NCI-H1105 (cell line): ENCODE measurements at places on chromosomes 6 and 20.

DNA sequence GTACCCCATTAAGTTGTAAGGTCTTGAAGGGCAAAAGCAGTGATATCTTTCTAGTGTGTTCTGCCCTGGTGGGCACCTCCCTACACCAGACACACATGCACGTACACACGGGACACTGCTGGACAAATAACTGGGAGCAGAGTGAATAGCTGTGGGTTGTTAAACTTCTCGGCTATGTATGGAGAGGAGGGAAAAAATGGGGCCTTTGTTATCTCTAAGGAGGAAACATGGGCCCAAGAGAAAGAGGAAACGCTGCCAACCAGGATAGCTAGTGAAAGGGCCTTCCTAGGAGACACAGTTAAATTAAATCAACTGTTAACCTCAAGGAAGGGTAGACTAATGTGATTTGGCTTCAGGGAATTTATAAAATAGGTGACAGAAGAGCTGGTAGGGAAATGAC lies 169.7 kb downstream of the MYLK4 start:
- DNase-seq = no peak

DNA sequence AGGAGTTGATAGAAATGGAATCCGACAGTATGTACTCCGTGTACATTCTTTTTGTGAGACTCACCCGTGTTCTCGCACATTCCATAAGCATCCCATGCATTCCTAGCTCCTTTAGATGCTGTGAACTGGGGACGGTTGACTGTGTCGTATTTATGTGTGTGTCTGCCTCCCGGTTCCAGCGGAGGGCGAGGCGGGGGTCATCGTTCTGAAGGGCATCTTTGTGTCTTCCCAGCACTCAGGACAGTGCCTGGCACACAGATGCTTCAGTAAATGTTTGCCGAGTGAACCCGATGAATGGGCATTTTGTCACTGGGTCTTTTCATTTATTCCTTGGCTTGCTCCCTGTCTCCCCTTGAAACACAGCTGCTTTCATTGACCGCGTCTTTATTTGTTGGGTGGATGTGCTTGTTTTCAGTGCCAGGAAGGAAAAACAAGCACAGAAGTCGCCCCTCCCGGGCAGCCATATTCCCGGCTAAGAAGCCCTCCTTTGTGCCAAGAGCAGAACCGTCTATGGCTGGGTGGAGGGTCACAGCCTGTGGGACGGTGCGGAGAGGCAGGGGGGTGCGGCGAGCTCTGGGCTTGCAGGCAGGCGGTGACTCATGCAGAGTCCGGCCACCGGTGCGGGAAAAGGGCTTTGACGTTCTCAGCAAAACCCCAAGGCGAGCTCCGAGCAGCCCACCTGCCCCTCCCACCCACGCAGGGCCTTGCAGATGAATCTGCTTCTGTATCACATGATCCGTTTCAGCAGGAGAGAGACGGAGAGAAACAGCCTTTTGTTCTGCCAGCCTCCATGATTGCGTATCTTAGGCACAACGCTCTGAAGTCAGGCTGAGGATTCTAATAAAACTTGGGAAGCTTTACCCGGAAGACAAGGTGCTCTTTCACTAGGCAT lies 11.2 kb upstream of the PSMG4 start:
- no peak for DNase-seq

DNA sequence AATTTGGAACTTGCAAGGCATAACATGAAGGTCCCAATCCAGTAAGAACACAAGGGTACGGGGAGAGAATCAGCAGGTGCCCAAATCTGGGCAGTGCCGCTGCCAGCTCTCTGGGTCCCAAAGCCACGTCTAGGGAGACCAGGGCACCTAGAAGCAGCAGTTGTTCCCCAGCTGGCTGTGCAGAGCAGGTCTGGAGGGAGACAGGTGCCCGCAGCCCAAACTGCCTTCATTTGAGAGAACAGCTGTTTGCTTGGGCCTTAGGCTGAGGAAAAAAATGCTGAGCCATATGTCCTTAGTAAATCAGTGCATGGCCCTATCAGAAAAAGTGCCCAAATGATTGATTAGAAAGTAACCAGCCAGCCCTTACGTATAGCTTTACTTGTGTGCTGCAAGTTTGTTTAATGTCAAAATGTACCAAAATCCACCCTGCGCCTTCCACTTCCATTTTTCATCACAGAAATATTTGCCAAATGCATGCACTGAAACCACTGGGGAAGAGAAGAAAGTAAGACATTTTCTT lies 9.1 kb upstream of the PRELID3B start:
- DNase-seq = no peak

DNA sequence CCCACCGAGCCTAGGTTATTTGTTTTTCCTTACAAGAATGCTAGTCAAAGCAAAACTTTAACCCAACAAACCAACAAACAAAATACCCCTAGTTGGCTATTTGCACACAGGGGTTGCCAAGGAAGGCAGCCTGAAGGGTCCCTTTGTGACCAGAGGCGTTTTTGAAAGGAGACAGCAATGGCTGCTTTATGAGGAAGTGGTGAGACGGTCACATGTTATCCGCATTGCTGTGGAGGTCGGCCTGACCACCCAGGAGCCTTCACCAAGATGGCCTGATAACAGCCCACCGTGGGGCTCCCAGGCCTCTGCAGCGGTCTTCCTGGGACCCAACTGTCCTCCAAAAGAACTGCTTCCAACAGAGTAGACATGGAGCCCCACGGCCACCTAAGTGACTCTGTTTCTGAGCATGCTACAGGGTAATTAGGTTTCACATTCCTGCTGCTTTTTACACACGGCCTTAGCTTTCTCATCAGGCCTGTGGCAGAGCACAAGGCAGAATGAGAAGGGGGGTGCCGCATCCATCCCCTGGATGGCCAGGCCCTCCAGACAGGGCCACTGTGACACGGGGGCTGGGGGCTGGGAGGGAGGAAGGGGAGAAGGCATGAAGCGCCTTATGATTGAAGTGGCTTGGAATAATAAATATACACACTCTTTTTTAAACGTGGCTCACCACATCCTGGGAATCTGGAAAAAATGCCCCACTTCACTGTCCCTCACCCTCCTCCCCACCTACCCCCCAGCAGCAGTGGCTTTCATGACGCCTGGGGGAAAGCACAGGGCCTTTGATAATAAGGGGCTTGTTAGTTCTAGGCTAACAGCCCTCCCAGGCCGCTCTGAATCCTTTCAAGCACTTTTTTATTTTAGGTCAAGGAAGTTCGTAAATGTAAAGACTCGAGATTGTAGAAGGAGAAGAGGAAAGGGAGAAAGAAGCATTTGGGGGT lies 86.0 kb downstream of the CLIC5 start:
- DNase-seq = no peak

DNA sequence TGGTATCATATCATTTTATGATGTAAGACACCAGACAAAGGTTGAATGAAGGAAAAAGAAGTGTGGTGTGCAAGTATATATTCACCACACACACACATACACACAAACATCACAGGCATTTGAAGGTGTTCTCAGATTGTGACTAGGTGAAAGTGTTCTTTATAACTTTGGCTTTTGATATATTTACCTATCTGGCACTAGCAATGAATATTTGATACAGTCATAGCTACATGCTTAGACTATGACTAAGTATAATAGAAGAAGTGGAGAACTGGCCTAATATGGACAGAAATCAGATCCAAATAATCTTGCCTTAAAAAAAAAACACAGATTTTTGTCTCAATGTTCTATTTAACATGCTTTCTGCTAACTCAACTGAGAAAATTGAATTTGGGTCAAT lies 809.9 kb downstream of the KIF16B start:
- DNase-seq = no peak

GRCh38 chr6:14881398-14881797 lies 364.5 kb upstream of the JARID2 start:
- DNase-seq = no peak

GRCh38 chr6:24683297-24684296 lies 16.7 kb downstream of the ACOT13 start:
- DNase-seq = no peak

- no peak for DNase-seq
Measured at GRCh38 chr6:47485491-47486135, 8.0 kb downstream of the CD2AP start.

GRCh38 chr6:127966616-127967015 lies 65.8 kb upstream of the THEMIS start:
- DNase-seq = no peak

- no peak for DNase-seq
Measured at GRCh38 chr6:37882292-37882691, 62.8 kb downstream of the ZFAND3 start.

GRCh38 chr6:20197251-20197650 lies 15.0 kb downstream of the MBOAT1 start:
- DNase-seq = no peak

- no peak for DNase-seq
Measured at GRCh38 chr6:90890683-90891330, 303.9 kb upstream of the MAP3K7 start.

GRCh38 chr6:129481706-129482105 lies 228.3 kb downstream of the ARHGAP18 start:
- no peak for DNase-seq

DNA sequence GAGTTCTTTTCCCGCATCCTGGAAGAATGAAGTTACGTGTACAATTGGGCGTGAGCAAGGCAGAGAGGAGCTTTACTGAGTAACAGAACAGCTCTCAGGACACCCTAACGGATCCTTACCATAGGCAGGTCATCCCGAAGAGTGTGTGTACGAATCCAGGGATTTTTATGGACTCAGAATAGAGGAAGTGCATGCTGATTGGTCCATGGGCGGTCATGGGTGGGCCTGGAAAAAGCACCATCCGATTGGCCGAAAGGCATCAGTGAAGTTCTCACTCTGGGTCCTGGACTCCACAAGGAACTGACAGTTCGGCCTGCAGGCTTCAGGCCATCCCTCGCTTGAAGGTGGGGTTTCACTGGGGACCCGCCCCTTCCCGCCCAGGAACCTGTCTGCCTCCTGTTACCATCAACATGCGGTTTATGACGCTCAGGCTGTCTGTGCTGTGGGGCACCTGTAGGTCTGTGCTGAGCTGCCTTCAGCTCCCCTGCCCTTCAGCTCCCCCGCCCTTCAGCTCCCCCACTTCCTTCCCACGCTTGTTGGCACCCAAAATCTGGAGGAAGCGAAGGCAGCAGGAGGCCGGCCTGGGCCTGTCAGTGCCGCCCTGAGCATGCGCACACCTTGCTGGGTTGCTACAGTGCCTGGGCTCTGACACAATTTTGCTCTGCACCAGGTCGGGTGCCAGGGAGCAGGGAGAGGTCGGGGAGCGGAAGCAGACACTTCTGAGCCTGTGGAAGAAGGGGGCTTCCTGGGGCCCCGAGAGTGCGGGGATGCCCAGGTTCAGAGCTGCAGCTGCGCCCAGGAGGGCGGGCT lies 57.9 kb upstream of the MANEA start:
- DNase-seq = no peak

DNA sequence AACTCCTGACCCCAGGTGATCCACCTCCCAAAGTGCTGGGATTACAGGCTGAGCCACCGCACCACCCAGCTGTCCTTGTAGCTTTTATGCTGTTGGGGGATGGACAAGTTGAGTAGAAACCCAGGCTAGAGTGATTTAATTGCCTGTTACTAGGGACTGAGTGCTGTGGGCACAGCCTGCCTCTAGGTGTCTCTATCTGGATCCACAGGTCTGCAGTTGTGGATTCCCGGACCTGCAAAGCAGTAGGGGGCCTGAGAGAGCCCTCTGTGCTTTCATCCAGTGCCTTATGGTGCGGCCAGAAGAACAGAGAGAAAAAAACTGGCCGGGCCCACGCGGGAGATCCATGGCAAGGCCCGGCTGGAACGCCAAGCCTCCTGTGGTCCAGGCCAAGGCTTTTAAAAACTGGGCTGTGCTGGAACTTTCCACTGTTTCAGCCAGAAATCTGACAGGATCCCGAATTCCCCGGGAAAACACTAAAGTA lies 5.2 kb downstream of the SIRPA start:
- DNase-seq = peak; percentile 45

DNA sequence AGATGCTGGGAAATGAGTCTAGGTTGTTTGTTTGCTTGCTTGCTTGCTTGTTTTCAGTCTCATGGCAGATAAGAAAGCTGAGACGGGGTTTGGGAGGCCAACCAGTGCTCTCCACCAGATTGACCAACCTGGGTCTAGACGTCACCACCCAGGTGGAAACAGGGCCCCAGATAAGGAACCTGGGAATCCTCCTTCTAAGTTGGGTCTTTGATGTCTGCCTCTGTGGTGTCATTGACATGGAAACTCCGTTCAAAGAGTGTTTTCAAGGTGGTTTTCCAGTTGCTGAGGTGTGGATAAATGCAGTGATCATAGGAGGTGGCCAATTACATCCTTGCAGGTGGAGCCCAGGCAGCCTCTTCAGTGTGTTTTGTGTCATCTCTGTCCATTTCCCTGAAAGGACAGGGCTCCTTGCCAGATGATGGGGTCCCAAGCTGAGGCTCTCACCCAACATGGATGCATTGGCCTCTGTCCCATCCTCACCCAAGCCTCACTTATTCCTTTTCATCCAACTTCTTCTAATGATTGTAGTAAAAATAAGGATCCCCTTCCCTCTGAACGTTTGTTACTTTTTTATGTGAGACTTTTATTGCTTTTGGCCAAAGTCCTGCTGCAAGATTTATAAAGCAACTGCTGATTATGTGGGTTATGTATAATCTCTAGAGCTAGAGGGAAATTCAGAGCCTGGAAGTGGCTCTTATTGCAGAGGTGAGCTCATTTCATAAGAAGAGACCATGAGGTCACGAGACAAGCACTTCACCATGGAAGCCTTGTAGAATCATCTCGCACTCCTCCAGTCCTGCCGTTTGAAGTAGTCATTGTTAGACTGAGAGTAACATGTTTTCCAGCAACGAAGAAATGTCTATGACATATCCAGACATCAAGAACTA lies 32.0 kb upstream of the SYNDIG1 start:
- DNase-seq = no peak

GRCh38 chr6:75438442-75439116 lies 55.0 kb downstream of the FILIP1 start:
- no peak for DNase-seq

GRCh38 chr20:49843770-49844380 lies 31.2 kb downstream of the SLC9A8 start:
- no peak for DNase-seq

GRCh38 chr6:166052837-166053236 lies 114.8 kb downstream of the TBXT start:
- no peak for DNase-seq

GRCh38 chr6:32974541-32975308 lies 6.3 kb downstream of the BRD2 start:
- DNase-seq = no peak

DNA sequence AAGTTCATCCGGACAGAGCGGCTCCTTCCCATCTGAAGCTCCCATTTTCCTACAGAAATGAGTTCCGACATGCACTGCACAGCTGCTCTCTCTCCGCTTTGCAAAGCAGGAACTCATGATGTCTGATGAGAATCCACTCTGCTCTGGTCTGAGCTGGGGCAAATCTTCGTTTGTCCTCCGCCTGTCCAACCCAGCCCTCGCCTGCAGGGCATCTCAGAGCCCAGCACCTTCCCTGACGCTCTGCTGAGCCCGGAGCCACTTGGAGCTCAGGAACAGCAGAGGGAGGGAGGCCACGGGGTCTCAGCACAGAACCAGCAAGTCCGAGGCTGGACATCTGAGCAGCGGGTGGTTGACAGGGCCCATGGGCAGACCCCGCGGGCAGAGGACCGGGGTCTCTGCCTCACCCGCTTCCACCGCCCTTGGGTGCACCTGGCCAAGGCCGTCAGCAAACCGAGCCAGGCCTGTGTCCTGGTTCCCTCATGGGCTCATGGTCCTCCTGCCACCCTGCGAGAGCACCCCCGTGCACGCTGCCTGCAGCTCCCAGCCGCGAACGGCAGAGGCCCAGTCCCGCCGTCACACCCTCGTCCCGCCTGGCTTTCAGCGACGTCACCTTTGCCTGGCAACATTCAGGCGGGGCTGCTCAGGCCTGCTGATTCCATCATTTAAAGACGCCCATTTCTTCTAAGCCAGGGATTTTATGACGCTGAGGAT lies 78.5 kb upstream of the BHLHE23 start:
- DNase-seq = no peak
